ENCODE measurements at places on chromosomes 3 and 15. TPM values are rescaled to one million over a fixed set of nuclear protein-coding genes. Genes with fewer than 3 reads are reported as not detected.

GRCh38 chr3:123376451-123377242, 72.2 kb downstream of the ADCY5 start:
- DNase-seq, result no peak

DNA sequence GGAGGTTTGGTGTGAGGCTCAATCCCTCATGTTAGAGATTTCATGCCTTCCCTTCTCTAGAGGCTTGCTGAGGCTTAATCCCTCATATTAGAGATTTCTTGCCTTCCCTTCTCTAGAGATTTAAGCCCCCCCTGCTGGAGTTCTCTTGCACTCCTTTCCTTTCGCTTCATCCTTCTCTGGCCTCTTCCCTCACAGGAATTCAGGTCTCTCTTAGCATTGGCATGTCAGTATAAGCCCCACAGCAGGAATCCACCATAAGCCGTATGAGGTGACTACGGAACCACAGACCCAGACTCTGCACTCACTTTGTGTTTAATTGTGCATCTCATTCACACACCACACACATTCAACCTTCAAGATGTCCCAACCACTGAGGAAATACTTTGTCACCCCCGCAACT, 338.6 kb upstream of the POU1F1 start:
- no peak for DNase-seq

- no peak for DNase-seq
Measured at GRCh38 chr3:50539356-50540286, 27.9 kb downstream of the C3orf18 start.

DNA sequence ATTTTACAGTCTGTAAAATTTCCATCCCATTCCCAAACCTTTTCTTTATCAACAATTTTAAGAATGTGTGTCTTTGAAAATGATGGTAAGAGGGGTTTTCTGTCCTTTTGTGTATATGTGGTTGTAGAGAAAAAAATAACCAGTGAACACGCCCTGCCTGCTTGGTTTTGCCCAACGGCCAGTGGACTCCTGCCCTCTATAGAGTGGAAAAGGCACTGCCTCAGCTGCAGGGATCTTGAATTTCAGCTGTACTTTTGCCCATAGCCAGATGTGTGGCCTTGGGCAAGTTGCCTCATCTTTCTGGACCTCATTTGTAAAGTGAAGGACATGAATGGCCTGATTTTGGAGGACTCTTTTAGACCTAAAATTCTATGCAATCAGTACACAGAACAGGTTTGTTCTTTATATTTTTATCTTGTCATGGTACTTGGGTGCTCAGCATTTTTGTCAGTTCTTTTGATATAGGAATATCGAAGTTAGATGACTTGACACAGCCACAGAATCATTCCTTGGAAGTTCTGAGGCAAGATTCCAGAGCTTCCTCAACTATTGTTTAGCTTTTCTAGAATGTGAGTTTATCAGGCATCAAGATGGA, 81.0 kb downstream of the CLDN11 start:
- DNase-seq, result no peak

- DNase-seq, result no peak
Measured at GRCh38 chr15:39415634-39416033, 165.2 kb upstream of the THBS1 start.

Gene SCG5
- total RNA-seq, result 59.1 TPM
